Fibroblast of lung (primary cell): ENCODE measurements at places on chromosomes 2 and 18. TPM values are rescaled to one million over a fixed set of nuclear protein-coding genes. Genes with fewer than 3 reads are reported as not detected.
A peak's percentile ranks its signal among the peaks of the same experiment; 100 is the strongest.

Gene LBX2
- 0.52 and 0.69 TPM in 2 replicates for polyA plus RNA-seq

Gene DOK6
- 5.4 and 7.8 TPM in 2 replicates for polyA plus RNA-seq

Gene TRIM43
- polyA plus RNA-seq: not detected in 2 replicates

Gene SEPTIN10
- 91.1 and 99.4 TPM in 2 replicates for polyA plus RNA-seq

Gene ELOA2
- not detected in 2 replicates for polyA plus RNA-seq

Gene CENPO
- 12.7 and 31.8 TPM in 2 replicates for polyA plus RNA-seq

Gene ZNF804A
- 3.5 and 6.9 TPM in 2 replicates for polyA plus RNA-seq

Gene PRSS56
- not detected in 2 replicates for polyA plus RNA-seq

Gene CROCC2
- polyA plus RNA-seq: 0.02 and 0.12 TPM in 2 replicates

GRCh38 chr2:82256983-82257632, 1952.6 kb upstream of the LRRTM1 start:
- no peak for DNase-seq

- peak; percentile 61 for DNase-seq
Measured at GRCh38 chr18:28903306-28903705, 726.4 kb upstream of the CDH2 start.

DNA sequence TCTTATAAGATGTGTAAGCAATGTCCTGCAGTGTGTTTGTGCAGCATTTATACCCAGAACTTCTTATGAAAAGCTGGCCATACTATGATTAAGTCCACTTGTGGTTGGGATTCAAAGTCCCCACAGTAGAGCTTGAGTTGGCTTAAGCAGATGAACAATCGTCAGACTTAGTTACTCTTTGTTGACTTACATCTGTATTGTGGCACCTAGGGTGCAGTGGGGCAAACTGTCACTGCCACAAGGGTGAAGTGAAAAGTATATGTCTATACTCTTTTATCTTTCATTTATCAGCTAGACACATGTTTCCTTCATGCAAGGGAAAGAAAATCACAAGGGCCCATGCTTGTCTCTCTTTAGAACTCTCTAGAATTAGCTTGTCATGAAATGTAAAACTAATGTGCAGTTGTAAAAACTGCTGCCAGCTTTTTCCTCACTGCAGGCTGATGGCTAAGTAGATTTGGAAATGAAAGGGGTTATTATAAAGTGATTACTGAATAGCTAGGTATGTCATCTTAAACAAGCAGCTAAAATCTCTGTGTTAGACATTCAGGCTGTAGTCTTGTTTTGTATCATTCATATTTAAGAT, 474.5 kb downstream of the PTPRM start:
- DNase-seq: no peak

DNA sequence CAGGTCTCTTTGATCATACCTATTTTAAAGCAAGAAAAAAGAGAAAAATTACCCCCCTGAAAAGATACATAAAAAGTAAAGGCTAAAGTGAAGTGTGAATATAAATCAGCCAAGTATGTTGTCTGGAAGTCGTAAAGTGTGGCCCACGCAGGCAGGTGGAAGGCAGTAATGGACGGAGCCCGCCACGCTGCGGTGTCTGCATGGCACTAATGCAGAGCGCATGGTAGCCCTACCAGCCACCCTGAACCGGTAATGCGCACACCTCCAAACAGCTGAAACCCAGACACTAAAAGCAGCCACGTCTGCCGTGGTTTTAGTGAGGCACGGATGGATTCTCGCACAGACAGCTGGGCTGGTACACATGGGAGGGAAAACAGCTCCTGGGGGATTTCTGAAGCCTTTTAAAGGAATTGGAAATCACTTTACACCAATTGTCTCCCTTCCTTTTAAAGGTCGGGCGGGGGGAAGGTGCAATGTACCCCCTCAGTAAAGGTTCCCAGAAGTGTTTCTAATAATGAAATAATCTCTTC, 615.2 kb downstream of the CNTNAP5 start:
- no peak for DNase-seq

GRCh38 chr2:233802132-233802815, 24.1 kb downstream of the MROH2A start:
- no peak for DNase-seq

DNA sequence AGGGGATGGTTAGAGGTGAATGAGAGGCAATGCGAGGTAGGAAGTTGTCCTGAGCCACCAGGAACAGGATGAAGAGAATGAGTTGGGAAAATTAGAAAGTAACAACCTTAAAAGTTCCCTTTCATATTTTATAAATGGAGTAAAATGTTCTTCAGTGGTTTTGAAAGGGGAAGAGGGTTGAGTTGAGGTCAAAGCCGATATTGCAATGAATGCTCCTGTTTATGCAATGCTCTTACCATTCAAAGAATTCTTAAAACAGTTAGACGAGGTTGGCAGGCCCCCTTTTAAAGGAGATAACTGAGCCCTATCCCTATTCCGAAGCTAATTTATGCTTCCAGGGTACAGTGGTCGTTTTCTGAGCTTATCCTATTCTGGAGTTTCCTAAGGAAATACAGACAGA, 2110.3 kb upstream of the CELF4 start:
- no peak for DNase-seq

GRCh38 chr2:141611981-141612380, 518.8 kb downstream of the LRP1B start:
- peak; percentile 48 for DNase-seq

DNA sequence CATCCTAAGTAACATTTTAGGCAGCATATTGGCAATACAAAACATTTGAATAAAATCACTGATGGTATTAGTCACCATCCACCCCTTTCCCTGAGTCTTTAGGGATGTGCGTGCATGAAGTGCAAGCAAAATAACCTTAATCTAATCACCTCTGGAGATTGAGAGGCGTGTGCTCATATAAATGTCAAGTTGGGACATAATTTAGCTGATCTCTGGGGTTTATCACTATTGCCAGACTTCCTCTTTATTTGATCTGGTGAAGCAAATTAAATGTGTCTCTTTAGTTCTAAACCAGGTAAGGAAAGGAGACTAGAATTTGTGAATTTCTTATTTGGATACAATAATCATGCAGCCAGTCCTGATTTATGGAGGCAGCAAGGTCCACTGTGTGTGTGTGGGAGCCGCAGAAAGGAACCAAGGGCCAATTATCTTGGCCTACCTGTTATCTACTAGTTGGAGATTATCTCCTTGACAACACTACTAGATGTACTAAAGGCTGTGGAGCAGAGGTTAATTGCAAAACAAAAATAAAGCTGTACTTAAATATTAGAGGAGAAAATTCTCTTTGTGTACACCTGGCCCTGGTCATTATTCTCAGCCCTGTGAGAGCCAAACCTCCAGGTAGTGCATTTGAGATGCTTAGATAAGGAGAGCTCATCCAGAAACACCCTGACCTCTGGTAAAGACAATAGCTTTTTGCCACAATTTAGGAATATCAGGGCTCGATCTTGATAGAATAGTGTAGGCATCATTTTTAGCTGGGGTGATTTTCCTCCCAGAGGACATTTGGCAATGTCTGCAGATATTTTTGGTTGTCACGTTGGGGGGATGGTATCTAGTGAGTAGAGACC, 78.2 kb downstream of the HRH4 start:
- no peak for DNase-seq

- no peak for DNase-seq
Measured at GRCh38 chr2:26767129-26767528, 3.0 kb downstream of the SLC35F6 start.

- DNase-seq: peak; percentile 87
Measured at GRCh38 chr2:120710256-120710655, 25.4 kb upstream of the GLI2 start.

DNA sequence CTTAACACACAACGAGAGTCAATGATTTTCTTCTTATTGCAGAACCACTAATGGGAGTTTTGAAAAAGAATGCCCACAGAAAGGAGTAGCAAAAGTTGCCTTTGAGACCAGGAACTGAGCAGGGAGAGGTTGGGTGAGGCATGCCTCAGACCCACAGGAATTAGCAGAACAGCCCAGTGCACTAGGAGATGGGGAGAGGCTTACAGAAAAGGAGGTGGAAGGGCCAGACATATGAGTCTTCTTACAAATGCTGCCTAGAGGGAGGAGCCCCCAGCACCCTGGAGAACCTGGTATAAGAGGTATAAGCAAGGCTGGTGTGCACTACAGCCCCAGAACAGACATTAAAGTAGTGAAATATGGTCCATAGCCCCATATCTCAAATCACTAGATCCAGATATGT, 162.0 kb downstream of the DTNA start:
- DNase-seq: no peak

DNA sequence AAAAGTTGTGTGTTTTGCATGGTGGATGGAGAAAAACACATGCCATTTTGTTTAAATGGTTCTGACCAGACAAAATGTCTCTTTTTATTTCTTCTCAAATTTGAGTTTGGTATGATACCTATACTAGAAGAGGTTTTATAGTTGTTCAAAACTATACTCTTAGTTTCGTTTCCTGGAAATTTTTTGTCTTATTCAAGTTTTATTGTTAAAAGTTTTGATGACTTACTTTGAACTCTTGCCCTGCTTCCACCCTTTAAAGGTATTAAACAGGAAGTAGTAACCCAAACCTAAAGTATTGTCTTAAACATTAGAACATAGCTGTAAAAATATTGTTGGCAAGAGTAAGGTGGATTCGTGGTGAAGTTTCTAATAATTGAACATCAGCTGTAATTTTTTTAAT, 98.2 kb downstream of the BABAM2 start:
- DNase-seq: no peak

DNA sequence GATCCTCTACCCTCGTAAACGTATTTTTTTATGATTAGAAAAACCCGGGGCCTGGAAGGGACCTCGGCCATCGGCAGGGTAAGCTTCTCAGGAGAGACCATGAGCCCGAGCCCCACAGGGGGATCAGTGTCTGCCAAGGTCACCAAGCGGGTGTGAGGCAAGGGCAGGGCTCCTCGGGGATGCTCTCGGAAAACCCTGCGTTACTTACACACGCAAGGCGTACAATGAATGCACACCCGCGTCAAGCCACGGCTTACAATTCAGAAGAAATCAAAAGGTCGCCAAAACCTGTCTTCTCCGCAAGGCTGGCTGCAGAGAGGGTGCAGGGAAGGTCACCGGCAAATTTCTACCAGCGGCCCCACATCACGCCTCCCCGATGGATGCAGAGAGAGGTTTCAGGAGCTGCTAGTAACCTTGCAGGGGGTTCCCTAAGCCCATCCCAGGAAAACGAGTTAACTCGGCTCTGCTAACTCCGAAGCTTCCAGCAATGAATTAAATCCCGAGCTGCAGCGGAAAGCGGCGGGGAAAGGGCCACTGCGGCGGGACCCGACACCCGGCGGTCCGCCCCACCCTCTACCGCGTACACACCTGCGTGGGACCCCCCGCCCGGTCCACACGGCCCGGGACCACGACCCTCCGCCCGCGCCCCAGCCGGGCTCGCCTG, 638 bp downstream of the ST3GAL5 start:
- DNase-seq: no peak

DNA sequence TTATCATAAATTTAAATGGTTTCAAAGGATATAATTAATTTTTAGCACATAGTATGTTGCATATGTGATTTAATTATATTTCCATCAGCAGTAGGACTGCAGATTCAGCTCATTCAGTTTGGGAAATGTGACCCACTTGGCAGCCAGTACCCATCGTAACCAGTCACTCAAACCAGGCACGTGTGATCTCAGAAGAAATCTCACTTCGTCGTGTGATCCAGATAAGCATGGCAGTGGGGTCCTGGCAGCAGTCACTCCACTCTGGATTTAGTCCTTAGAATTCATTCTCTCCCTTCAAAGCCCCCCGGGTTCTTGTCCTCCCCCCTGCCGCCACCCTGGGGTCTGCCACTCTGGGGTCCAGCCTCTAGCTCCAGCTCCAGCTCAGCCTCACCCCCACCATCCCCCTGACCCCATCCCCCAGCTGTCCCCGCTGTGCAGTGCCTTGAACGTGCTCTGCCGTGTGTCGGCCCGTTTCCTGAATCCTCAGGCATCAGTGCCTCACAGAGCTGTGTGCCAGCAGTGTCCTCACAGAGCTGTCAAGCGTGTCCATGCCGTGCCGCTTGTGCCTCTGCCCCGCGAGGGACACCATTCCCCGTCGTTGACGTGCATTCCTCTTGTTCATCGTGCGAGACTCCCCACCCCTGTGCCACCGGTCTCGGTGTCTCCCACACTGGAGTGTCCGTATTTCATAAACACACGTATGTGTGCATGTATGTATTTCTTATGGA, 34.8 kb downstream of the TRAPPC12 start:
- no peak for DNase-seq

DNA sequence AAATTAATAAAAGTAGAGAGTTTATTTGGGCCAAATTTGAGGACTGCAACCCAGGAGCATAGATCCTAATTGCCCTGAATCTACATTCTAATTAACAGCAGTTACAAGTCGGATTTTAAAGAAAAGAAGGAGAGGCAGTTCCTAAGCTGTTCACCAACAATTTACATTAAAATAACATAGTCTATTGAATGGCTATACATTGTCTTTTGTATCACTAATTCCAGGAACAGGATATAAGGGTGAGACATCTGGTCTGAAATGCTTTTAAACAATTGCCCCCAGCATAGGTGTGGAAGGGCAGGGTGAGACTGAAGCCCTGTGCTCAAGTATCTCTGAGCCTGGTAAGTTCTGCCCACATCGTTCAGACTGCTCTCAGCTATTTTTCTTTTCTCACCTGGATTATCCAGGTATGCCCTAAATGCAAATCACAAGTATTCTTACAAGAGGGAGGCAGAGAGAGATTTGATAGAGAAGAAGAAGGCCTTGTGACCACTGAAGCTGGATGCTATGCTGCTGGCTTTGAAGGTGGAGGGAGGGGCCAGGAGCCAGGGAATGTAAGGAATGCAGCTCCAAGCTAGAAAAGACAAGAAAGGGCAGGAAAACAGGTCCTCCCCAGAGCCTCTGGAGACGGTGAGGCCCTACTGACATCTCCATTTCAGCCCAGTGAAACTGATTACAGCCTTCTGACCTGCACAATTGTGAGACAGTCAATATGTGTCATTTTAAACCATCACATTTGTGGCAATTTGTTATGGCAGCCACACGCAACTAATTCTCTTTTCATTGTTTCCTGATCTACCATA, 189.4 kb upstream of the ARL4C start:
- DNase-seq: no peak

- no peak for DNase-seq
Measured at GRCh38 chr18:55314615-55315237, 273.3 kb downstream of the TCF4 start.

- no peak for DNase-seq
Measured at GRCh38 chr18:42649331-42650035, 466.0 kb downstream of the RIT2 start.

DNA sequence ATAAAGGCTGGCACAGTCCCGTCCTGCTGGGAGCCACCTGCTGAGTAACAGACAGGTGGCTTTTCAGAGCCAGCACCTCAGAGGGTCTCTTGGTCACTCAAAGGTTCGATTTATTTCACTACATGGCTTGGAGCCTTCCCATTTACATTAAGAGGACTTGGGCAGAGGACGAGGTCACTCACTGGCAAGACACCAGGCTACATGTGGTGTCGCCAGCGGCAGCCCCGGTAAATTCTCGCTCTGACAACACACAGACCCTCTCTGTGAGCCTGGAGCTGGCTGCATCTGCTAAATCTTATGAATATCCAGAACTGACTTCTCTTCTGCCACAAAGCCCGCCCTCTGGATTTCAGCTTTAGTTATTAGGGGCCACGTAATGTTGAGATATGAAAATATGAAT, 254.7 kb downstream of the VAPA start:
- no peak for DNase-seq
